Caki2 (cell line): ENCODE measurements at places on chromosomes 6 and 20. TPM values are rescaled to one million over a fixed set of nuclear protein-coding genes. Genes with fewer than 3 reads are reported as not detected.

The UBD gene
- 5.1 and 6.2 TPM in 2 replicates for total RNA-seq

The SPAG4 gene
- total RNA-seq = 40.6 and 79.6 TPM in 2 replicates

The PDE10A gene
- total RNA-seq = 0.32 and 4.6 TPM in 2 replicates

The HCRTR2 gene
- not detected in 2 replicates for total RNA-seq

GRCh38 chr6:24775520-24776058 lies 852 bp downstream of the GMNN start:
- DNase-seq = no peak

GRCh38 chr6:36850021-36850420 lies 10.8 kb upstream of the CPNE5 start:
- no peak for DNase-seq

The C20orf204 gene
- total RNA-seq = 1.6 TPM in 1 of 2 replicates, not detected in the other

GRCh38 chr6:68326762-68327161 lies 308.3 kb upstream of the ADGRB3 start:
- DNase-seq = no peak

The GOPC gene
- 8.0 and 8.2 TPM in 2 replicates for total RNA-seq

The PBOV1 gene
- not detected in 2 replicates for total RNA-seq

- DNase-seq = no peak
These were observed 72.6 kb upstream of the LY86 start for GRCh38 chr6:6515691-6516607.

The WFDC12 gene
- not detected in 2 replicates for total RNA-seq

- DNase-seq = peak; percentile 77
These were observed at the start of gene BEND6 for GRCh38 chr6:56954403-56955170. TSS of gene BEND6 (plus strand) at chr6:56955107. CDS start at chr6:56981811, 26,704 bp downstream.

DNA sequence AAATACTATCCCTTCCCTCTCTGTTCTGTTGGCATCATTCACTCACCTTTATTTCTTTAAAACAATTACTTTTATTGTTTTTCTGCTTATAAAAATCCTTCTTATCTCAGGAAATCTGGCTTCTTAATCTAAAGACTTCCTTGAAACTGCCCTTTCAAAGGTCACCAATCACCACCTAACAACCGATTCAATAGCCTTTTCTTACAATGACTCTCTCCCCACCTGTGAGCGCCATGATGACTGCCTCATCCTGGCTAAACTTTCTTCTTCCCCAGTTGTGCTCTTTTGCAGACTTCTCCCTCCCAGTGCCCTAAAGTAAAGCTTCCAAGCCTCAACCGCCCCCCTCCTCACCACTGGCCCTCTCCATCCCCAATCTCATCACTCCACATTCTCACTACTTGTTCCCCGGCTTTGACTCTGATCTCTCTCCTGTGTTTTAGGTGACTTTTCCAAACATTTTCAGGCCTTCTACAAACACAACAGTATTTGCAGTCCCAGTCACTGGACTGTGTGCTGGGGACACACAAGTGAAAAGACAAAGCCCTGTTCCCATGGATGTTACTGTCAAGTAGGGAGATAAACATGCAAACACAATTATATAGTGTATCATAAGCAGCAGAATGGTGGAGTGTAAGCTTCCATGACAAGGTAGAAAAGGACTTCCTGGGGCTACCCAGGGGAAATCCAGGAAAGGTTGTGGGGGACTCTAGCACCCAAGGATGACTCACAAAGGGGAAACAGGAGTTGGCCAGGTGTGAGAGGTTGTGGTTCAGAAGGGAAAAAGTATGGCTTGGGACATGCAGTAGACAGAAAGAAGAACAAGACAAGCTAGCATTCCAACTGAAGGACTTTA lies 12.8 kb downstream of the NHSL1 start:
- no peak for DNase-seq

GRCh38 chr6:42431356-42431755 lies 20.4 kb downstream of the TRERF1 start:
- DNase-seq = no peak
